Stimulated activated naive CD8-positive, alpha-beta T cell treated with anti-CD3 and anti-CD28 coated beads, Interleukin-15, Interleukin-2, amounts not matched to agents 100 U/mL and 50 U/mL, for 24 hours (primary cell): ENCODE measurements at places on chromosomes 2 and 18.

- no peak for DNase-seq
These were observed 189.6 kb downstream of the MYCN start for GRCh38 chr2:16129716-16130540.

- no peak for DNase-seq
These were observed 310.2 kb downstream of the ARL6IP6 start for GRCh38 chr2:153028626-153029025.

DNA sequence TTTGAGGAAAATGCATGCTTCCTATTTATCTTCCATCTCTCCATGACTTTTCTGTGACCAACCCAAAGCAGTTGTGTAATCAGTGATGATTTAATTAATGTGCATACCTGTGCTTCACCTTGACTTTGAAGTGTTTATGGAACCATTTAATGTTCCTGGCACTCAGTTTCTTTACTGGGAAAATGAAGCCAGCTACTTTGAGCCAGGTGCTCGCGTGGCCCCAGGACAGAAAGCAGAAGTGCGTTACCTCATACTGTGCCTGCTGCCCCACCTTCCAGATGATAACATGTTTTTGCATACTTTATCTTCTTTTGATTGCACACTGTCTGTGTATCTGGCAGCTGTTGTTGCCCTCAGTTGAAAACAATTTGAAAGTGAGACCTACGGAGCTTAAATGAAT is 61.3 kb downstream of the PMAIP1 start:
- no peak for DNase-seq

DNA sequence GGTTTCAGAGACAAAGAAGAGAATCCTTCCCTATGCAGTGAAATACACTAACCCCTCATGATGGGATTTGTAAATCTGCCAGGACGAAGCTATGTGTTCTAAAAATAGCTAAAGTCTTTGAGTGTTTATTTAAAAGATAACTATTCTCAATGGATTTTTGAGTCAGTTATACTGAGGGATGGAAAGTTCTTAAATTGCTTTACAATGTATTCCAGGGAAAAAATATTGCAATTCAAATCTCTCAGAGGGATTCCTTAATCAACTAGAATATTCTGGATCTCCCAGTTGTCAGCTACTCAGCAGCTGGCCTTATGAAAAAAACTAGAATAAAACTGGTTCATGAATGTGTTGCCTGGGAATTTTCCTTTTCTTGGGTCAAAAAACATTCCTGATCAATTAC is 312.4 kb downstream of the PLCL1 start:
- DNase-seq, result no peak
